ENCODE measurements at places on chromosomes 3 and 15. TPM values are rescaled to one million over a fixed set of nuclear protein-coding genes. Genes with fewer than 3 reads are reported as not detected.

The SLC15A2 gene
- 1.7 TPM for total RNA-seq

The PIK3R4 gene
- total RNA-seq: 27.4 TPM

The NLGN1 gene
- total RNA-seq: not detected

The ZPLD1 gene
- total RNA-seq: not detected

The KCNMB3 gene
- 0.34 TPM for total RNA-seq

The RLBP1 gene
- total RNA-seq: not detected

The PP2D1 gene
- not detected for total RNA-seq

The KNG1 gene
- total RNA-seq: not detected
